ENCODE measurements at places on chromosomes 3 and 15.

- DNase-seq, result no peak
Observed at GRCh38 chr15:61880084-61880483, 180.2 kb downstream of the VPS13C start.

GRCh38 chr3:18386274-18386890 lies 38.8 kb downstream of the SATB1 start:
- DNase-seq, result no peak

DNA sequence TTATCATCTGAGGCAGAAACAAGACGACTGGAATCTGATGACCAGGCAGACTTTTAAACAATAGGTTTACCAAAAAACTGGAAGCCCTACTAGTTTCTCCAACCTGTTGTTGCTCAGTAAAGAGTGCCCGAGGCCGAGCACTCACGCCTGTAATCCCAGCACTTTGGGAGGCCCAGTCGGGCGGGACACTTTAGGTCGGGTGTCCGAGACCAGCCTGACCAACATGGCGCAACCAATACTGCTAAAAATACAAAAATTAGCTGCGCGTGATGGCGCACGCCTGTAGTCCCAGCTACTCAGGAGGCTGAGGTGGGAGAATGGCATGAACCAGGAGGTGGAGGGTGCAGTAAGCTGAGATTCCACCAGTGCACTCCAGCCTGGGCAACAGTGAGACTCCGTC lies 1.1 kb upstream of the WDR5B start:
- DNase-seq, result no peak

- DNase-seq, result no peak
Observed at GRCh38 chr3:189547448-189547847, 83.7 kb upstream of the TP63 start.

DNA sequence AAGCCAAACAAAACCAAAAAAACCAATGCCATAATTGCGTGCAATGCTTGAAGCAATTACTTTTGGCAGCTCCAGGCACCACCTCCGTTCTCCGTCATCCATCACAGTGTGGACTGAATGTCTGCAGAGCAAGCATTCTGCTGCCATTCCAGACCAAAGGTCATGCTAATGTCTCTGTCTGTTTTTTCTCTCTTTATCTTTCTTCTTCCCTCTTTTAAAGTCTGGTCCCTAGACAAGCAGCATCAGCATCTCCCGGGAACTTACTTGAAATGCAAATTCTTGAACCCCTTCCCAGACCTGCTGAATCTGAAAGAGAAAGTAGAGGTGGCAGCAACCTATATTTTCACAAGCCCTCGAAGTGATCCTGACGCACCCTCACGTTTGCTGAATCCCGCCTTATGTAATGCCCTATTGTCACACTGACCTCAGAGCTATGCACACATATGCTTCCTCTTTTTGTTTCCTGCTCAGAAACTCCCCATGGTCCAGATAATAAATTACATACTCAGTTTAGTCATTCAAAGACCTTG lies 297.3 kb upstream of the PROK2 start:
- DNase-seq, result peak; percentile 15

DNA sequence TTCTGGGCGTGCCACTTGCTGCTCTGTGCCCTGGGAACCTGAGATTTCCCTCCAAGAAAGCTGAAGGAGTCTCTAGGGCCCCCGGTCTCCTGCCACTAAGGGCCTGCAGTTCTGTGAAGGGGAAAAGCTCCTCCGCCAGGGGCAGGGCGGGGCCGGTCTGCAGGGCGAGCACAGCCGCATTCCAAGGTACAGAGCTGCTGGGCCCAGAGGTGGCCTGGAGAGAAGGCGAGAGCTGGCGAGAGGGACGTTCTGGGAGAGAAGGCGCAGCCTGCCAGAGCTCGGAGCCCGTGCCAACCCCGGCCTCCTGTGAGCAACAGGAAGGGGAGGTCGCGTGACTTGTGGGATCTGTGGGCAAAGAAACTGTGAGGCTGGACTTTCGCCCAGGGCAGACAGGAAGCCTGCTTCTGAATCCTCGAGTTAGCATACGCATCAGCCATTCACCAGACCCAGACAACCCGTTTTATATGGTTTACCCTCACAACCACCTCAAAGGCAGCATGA lies 500.4 kb downstream of the SHQ1 start:
- DNase-seq, result peak; percentile 24

DNA sequence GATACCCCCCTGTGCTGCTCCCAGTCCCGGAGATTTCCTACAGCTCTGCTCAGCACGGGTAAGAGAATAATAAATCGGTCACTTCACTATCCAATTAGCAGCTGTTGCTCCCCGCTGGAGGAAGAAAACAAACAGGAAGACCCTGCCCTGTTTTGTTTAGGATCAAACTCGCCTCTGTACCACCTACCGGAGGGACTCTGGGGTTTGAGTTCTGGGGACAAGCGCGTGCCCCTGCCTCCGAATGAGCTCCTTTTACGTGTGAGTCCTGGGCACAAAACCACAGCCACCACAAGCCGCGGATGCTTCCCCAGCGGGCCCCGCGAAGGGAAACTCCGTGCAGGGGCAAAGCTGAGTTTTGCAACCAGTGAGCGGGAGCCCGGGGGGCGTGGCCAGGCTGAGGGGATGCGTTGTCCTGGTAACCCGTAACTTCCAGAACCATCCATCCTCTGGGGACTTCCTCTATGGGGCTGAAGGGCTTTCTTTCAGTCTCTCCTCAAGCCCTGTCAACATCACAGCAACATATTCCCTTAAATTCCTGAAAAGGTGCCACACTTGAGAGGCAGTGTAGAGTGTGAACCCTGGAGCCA lies 315.7 kb upstream of the PROK2 start:
- peak; percentile 85 for DNase-seq

- DNase-seq, result peak; percentile 19
Observed at GRCh38 chr3:136546720-136547119, 205.5 kb downstream of the STAG1 start.

DNA sequence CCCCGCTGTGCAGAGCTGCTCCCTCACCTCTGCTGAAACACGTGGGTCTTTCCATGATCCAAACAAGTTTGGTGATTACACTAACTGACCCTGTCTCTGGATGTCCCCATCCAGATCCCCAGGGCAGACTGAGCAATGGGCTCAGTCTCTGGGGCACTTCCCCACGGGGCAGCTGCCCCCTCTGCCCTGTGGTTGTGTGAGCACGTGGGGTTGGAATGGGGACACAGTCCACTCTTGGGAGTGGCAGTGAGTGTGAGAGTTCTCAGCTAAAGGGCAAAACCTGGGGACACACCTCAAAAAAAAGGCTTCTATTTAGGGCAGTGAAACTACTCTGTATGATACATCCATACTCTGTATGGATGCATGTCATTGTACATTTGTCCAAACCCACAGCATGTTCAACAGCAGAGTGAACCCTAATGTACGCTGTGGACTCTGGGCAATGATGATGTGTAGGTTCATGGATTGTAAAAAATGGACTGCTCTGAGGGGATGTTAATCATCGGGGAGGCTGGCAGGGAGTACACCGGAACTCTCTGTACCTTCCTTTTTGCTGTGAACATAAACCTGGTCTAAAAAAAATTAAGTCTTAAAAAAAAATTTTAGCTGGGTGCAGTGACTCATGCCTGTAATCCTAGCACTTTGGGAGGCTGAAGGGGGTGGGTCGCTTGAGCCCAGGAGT lies 49.9 kb upstream of the BLM start:
- DNase-seq, result no peak

DNA sequence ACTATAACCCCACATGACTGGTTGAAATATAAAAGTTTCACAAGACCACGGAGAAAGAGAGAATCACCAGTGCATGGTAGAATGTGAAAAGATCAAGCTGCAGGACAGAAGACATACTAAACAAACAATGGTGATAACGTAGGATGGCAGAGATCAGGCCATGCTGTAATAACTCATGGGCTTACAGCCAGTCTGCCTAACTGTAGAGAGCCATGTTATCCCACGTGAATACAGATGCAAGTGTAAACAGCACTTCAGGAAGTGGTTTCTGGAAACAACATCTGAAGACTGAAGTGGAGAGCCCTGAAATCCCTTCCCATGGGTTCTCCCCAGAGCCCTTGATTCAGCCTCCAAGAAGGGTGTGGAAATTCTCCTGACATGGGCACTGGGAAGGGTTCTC lies 103.2 kb upstream of the SLCO2A1 start:
- no peak for DNase-seq

DNA sequence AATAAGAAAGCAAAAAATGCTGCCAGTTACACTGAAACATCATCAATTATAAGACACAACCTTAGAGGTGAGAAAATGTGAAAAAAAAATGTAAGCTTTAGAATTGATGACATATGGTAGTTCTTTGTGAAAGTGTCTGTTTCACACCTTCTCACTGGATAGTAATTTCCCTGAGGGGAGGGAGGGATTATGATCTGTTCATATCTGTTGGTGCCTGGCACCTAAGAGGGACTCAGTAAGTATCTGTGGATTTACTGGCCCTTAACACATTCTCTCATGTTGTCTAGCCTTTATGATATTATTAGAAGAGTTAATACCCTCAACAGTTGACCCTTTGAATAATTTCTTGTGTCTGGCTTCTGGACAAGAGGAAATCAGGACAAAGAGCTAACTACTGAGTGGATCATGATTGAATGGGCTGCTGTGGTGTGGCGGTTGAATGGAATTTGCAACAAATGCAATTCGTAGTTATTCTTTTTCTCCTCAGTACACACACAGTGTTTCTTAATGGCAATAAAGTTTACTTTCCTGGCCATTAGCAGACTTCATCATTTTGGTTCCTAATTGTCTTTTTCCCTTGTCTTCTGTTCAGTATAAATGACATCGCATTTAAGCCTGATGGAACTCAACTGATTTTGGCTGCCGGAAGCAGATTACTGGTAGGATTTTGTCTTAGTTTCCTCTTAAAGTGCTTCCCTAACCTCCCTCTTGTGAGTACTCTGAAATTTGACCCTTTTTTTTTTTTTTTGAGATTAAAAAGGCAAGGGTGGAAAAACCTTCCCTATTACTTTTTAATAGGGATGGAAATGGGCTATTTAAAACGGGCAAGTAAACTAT lies 9.5 kb downstream of the IFT122 start:
- no peak for DNase-seq

GRCh38 chr3:184545769-184546168 lies 15.8 kb upstream of the EPHB3 start:
- no peak for DNase-seq

GRCh38 chr15:62509395-62509958 lies 344.4 kb upstream of the C2CD4B start:
- no peak for DNase-seq

GRCh38 chr15:97730315-97730714 lies 230.2 kb upstream of the ARRDC4 start:
- no peak for DNase-seq

- no peak for DNase-seq
Observed at GRCh38 chr3:58154626-58155449, 55.9 kb downstream of the DNASE1L3 start.

DNA sequence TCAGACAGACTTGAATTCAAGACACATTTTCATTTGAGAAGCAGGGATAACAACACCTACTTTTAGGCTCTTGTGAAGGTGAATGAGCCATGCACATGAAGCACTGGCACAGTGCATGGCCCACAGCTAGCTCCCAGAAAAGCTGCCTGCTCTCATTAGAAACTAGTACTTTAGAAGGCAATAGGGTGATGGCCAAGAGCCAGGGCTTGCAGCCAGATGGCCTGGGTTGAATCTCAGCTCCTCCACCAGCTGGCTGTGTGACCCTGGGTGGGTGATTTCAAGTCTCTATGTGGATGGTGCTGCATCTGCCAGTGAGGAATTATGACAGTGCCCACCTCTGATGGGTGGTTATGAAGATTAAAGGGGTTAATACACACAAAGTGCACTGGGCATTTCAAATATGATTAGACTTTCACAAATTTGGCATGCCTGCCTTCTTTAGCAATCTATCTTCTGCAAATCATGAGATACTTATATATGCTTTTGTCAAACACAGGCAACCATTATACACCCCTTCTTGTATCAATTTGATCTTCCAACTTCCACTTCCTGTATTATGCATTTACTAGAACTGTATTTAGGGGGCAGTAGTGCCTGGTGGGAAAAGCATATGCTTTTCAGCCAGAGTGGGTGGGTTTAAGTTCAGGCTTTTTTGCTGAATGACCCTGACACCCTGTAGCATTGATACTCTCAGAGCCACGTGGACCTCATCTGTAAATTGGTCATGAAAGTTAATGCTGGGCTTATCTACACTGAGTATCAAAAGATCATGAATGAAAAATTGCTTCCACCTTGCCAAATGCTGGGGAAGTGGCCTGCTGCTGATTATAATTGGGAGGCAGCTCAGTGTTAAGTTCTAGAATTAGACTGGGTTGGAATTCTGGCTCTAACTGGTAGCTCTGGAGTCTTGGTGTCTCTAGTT lies 34.7 kb upstream of the RBP1 start:
- DNase-seq, result no peak

DNA sequence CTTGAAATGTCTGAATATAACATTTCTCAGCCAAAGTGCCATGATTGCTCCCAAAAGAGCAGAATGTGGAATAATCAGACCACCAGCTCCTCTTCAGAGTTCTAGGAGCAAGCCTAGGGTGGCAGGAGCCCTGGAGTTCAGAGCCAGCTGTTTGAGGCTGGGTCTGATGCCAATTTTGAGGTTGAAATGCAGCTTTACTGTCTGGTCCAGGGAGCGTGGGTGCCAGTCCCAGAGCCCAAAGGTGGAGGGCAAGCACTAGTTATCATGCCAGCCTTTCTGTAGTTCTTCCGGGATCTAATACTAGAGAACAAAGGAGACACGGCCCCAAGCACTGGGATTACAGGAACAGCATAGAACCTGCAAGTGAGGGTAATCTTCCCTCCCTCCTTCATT lies 69.3 kb downstream of the TNFAIP8L3 start:
- DNase-seq, result no peak

DNA sequence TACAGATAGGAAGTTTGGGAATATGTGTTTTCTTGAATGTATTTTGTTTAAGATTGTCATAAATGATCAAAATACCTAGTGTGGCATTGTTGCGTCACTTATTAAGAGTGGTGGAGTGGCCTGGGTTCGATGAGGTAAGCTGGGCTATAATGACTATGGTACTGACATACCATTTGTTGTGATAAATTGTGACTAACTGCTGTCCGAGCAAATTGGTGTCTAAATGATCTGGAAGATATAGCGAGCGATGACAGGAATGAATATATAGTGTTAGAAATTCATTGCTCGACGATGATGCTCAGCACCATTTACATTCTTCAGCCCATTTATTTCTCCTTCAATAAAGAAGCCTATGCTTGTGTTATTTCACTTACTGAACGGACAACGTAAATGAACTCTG lies 123.3 kb downstream of the MCTP2 start:
- DNase-seq, result no peak

DNA sequence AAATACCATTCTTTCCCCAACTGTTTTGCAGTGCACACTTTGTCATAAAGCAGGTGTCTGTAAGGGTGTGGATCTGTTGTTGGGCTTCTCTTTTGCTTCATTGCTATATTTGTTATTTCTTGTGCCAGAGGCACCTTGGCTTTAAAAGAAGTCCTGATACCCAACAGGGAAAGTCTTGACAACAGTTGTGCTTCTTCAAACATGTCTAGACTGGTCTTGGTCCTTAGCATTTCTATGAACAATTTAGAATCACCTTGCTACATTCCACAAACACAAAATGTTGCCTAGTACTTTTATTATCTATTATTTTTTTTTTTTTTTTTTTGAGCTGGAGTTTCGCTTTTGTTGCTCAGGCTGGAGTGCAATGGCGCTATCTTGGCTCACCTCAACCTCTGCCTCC lies 233.7 kb downstream of the SLCO3A1 start:
- no peak for DNase-seq

- no peak for DNase-seq
Observed at GRCh38 chr15:40929660-40930429, 705 bp downstream of the DLL4 start.
